ENCODE measurements at places on chromosomes 3 and 15.

GRCh38 chr3:160622263-160623045, 54.5 kb upstream of the ARL14 start:
- DNase-seq: no peak

DNA sequence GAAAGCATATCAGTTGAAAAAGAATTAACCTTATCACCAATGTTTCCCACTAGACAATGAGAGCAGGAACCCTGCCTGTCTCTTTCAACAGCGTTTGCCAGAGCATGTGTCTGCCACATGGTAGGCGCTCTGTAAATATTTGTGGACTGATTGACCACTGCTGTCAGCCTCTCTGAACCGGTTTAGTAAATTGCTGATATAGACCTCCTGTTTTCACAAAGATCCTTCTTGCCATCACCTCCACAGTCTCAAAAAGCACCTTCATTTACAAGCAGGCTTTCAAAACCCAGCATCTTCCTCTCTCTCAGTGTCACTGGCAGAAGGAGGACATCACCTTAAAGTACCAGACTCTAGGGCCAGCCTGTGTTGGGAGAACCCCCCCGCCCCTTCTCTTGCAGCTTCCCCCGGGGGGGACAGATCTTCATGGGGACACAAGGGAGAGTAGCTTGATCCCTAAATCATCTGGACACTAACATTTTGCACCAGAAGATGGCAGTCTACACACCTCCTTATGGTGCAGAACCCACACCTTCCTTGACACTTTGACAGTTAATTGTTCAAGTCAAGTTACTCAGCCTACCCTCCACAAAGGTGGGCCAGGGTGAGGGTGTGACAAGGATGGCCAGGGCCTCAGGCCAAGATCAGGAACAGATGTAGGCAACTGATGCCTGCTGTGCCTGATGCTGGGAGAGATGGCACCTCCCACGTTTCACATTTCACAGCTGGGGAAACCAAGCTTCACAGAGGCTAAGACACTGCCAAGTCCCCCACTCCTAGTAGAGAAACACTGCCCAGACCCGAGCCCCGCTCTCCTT, 37.8 kb upstream of the USP3 start:
- peak; percentile 68 for DNase-seq

- DNase-seq: no peak
Observed at GRCh38 chr3:127856801-127857200, 34.5 kb upstream of the MGLL start.

DNA sequence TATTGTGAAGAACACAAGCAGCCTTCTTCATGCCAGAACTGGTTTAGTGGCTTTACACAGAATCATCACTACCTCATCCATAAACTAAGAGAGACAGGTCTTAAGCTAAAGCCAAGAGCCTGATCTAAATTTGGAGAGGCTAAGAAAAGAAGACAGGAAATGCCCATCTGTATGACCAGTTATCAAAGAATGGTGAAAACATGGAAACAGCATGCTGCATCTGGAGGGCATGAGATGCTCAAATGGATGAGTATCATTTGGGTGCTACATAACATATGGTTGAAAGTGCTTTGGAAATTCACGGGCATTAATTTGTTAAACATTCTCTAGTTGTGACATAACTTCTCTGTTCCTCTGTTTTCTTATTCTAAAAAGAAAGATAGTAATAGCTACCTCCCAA, 112.5 kb downstream of the CPNE4 start:
- DNase-seq: no peak

- DNase-seq: no peak
Observed at GRCh38 chr15:45186771-45187577, 792 bp downstream of the SHF start.

- no peak for DNase-seq
Observed at GRCh38 chr3:162978136-162978535, 1481.5 kb downstream of the OTOL1 start.

DNA sequence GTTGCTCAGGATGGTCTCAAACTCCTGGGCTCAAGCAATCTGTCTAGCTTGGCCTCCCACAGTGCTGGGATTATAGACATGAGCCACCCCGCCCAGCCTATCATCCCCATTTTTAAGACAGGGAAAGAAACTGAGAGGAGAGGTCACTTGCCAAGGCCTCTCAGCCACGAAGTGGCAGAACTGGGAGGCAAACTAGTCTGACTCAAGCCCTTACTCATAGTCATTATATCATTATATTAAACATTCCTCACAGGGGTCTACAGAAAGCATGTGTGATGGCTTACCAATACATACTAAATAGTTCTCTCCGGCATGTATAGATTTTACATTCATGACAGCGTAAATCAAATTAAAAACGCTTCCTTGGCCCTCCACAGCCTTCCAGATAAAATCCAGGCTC, 62.0 kb upstream of the ZBTB38 start:
- no peak for DNase-seq

DNA sequence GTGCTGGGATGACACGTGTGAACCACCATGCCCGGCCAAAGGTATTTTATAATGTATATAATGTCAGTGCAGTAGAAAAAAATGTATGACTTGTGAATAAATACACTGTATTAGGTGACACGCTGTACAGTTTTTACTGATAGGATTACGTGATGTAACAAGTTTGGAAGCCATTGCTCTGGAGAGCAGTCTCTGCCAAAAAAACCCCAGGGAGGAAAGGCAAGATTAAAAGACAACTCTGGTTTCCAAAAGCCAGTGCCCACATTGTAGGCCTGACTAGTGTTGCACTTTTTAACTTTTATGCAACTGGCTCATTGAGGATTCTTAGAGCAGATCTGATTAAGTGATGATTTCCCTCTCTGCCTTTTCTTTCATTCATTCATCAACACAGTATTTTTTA, 62.0 kb upstream of the SLC2A2 start:
- DNase-seq: no peak

GRCh38 chr3:158095814-158096704, 10.2 kb downstream of the SHOX2 start:
- DNase-seq: no peak

DNA sequence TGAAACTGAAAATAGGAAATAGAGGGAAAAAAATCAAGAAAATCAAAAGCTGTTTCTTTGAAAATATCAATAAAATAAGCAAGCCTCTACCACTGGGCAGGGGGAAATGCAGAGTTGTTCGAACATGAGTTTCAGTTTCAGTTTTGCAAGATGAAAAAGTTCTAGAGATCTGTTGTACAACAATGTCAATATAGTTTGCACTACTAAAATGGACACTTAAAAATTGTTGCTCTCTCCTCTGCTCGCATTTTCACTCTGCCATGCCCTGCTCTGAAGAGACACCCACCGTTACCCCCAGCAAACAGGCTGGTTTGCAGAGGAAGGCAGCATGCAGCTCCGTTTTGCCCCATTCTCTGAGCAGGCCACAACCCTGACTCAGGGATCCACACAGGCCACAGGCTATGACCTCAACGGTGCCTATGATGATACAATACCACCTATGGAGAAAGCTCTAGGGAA, 64.5 kb downstream of the ZNF148 start:
- no peak for DNase-seq

- no peak for DNase-seq
Observed at GRCh38 chr15:52180196-52180835, 10.9 kb downstream of the GNB5 start.

DNA sequence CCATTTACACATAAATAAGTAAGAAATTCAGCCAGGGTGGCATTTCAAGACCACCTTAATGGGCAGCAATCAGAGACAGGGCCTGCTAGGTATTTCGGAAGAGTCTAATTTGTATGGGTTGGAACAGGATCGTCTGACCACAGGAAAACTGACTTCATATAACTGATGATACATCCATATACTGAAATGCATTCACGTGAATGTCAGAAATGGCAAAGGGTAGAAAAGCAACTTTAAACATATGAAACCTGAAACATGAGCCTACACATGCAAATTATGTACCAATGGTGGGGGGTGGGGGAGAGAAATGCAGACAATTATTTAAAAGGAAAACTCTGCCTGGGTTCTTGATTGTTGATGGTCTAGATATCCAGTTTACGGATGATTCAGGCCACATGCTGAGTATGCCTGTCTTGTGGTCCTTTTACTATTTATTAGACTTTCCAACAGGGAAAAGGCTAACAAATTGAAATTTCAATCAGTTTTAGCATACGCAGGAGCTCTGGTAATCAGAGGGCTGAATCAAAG, 582.2 kb downstream of the FOXP1 start:
- DNase-seq: no peak

DNA sequence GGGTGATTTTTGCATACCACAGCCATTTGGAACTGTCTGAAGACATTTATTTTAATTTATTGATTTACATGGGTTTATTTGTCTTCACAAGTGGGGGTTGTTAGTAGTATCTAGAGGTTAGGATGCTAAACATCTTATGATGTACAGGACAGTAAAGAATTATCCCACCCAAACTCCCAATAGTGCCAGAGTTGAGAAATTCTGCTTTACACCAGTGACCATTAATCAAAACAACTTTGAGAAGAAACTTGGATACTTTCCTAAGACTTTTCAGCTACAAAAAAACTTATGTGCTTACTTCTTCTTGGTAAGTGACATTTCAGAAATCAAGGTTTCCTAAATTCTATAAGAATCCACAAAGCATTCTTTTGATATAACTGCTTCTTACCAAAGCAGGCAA, 156.7 kb downstream of the SUCLG2 start:
- DNase-seq: no peak

- no peak for DNase-seq
Observed at GRCh38 chr3:39184081-39184967, 8.1 kb downstream of the XIRP1 start.

DNA sequence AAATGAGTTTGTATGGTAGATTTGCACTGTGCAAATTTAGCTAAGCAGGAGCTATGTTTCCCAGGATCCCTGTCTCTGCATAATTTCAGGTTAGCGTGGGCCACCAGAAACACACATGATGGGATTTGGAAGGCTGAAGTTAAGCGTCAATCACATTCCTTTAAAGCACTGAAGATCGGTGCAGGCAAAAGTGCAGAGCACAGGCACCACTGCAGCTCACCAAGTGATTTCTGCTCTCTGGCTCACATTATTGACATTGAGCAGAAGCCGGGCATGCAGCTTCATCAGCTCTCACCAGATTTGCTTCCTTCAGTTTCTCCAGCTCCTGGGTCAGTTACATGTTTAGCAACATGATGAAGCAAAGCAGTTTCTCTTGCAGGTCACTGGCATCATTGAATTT, 256.4 kb upstream of the TGFBR2 start:
- DNase-seq: no peak

DNA sequence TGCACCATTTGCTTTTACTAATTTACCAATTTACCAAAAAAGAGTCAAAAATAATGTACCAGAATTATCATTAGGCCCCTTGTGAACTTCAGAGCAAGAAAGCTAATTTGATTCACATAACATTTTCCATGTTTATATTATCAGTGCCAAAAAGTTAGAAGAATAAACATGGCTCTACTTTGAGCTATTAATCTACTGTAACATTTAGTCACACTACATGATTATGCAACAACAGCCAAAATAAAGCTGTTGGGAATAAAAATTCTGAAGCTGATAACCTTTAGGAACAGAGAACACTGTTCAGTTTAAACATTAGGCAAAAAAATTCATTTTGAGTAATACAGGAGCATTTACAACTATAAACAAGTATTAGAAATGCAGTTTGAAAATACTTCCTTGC, 63.6 kb downstream of the PROS1 start:
- no peak for DNase-seq

DNA sequence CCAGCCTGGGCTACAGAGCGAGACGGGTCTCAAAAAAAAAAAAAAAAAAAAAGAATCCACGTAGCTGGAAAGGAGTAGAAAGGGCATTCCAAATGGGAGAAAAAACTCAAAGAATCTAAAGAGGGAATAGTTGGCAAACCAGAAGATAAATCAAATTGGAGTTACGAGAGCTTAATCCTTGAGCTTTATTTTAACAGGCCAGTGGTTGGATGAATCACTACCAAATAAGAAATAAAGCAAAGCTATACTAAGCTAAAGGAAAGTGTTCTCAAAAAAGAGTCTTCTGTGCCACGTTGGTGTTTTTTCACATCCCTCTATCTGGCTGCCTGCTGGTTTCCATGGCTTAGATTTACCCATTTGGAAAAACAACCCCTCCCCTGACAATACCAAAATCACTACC, 14.0 kb downstream of the VGLL4 start:
- no peak for DNase-seq

- no peak for DNase-seq
Observed at GRCh38 chr3:154304936-154305335, 19.4 kb downstream of the DHX36 start.

- DNase-seq: no peak
Observed at GRCh38 chr15:78985859-78986475, 41.1 kb upstream of the CTSH start.

DNA sequence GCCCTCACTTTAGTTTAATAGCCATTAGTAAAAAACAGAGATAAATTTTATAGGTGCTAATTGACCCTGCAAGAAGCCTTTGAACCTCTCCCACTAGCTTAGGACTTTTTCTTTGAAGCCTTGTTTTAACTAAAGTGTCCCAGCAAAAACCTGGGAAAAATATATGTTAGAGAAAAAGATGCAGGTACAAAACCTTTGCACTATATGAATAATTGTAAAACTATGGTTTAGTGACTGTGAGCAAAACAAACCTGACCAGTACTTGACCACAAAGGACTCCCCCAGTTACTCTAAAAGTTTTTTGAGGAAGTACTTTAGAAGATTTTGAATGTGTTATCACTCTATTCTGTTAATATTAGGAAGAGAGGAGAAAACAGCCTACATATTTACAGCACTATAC, 123.3 kb upstream of the TP63 start:
- no peak for DNase-seq

DNA sequence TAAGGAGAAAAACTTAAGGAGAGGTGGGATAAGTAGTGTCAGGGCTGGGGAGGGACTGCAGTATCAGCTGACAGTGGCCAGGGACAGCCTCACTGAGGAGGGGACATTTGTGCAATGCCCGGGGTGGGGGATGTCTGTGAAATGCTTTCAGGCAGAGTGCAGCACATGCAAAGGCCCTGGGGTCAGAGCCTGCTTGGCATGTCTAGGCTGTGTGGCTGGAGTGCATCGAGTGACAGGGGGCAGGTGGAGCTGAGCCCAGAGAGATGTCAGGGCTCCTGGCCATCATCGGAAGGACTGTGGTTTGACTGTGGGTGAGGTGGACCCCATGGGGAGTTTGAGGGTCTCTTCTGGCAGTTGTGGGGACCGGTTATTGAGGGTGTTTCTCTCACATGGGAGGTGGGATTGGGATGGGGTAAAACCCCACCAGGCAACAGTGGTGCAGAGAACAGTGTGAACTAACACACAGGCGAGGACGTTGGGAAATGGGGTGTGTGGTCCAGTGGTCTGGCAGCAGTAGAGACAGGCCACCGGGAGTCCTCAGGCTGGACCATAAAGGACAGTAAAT, 61.2 kb downstream of the FBLN2 start:
- no peak for DNase-seq

- no peak for DNase-seq
Observed at GRCh38 chr3:170741756-170742529, 128.1 kb downstream of the RPL22L1 start.

DNA sequence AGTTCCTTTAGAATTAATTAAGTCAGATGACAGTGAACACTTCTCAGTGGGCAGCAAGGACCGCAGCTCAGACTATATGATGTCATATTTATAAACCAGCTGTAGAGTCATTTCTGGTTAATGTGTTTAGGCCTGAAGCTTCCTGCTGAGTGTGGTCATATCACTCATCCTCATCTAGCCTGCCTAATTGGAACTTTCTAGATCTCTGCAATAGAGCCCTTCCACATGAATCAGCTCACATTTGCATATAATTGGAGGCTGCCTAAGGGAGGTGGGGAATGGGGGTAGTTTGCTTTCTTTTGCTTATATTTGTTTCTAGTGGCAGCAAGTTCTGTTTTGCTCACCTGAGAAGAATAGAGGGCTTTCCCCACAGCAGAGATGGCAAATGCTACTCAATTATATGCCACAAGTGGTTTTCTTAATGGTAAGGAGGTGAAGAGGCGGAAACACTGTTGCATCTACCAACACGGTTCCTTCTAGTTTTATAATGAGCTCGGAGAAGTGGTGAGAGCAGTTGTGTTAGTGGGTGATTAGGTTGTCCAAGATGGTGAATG, 148.1 kb downstream of the KLHL25 start:
- DNase-seq: no peak
